ENCODE measurements at places on chromosomes 11 and 22.

GRCh38 chr22:39171623-39172264, 19.3 kb upstream of the CBX7 start:
- no peak for DNase-seq

DNA sequence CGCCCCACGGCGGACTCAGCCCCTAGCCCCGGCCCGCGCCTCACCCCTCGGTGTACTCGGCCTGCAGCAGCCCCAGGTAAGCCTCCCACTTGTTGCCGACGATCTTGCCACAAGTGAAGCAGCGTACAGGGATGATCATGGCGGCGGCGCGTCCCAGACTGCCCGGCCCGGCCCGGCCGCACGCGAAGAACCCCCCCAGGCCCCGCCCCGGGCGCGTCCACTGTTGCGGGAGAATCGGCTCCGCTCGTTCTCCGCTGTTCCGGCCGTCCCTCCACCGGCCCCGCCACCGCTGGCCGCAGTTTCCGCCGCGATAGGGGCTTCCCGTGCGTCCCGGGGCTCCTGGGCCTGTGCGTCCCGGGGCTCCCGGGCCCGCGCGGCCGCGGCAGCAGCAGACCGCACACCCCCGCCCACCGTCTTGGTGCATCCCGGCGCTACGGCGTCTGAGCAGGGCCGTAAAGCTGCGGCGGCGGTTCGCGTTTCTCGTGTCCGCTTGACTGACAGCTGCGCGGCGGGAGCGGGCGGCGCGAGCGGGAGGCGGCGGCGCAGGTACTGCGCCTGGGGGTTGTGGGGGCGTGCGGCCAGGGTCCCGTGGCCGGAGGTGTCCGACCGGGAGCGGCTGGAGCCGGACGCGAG, at the start of the genes POLR2L and TSPAN4:
POLR2L (minus strand) TSS at position 160 of the 633 bp plus-strand sequence; CDS start at position 139, 21 bp downstream.
TSPAN4 (plus strand) TSS at position 483 of the 633 bp plus-strand sequence. CDS start 7,453 bp downstream, outside the sequence.
- DNase-seq: peak; percentile 75

GRCh38 chr22:43042101-43042780, 27.3 kb upstream of the PACSIN2 start:
- DNase-seq: no peak

GRCh38 chr22:48185071-48186055, 1422.9 kb downstream of the TBC1D22A start:
- DNase-seq: no peak

DNA sequence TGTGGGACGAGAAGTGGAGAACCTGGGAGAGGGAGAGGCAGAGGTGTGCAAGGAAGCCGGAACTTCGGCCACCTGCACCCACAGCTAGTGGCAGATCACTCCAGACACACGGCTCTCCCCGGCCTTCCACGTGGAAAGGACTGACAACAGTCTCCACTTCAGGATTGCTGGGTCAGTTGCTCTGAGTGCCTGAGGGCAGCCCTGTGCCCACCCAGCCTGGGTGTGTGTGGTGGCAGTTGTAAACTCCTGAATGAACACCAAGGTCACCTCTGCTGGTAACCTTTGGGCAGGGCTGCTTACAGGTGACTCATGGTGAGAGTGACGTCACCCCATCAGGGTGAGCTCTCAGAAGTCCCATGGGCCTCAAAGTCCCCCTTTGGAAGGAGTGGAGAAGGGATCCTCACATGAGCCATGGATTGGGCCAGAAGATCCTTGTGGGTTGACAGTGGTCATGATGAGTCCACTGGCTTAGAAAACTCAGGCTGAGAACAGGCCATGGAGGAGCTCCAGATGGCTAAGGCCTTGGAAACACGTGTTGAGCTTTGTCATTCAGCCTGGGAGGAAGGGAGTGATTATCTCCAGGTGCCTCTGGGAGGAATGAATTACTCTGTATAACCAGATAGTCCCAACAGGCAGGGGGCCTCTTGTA, 71.3 kb downstream of the BCR start:
- DNase-seq: no peak

DNA sequence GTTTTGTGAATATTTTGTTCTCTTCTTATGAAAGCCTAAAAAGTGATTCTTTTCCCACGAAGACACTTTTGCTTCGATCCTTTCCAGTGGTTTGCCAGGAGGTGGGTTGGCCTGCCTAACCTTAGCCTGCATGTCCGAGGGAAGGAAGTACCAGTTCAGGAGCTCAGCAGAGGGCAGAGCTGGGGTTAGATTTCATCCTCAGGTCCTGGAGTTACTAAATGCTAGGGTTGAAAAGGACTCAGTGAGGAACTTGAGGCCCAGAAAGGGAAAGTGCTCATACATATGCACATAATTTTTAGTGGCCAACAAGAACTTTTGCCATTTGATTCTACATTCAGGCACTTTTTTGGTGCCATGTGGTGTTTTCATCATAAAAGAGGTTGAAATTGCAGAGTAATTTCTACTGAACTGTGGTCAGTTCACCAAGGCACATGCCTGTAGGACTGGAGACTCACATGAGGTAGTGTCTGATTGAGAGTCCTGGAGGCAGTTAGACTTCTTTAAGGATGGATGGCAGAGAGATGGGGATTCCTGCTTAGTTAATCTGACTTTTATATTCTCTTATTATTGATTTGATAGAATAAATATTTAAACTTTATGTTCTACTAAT, 36.7 kb downstream of the NCAM1 start:
- DNase-seq: no peak

- no peak for DNase-seq
Observed at GRCh38 chr22:27397954-27398342, 403.6 kb downstream of the MN1 start.

GRCh38 chr11:118275176-118275575, 11.1 kb upstream of the MPZL2 start:
- DNase-seq: no peak

GRCh38 chr11:122563761-122564160, 91.8 kb upstream of the UBASH3B start:
- no peak for DNase-seq

DNA sequence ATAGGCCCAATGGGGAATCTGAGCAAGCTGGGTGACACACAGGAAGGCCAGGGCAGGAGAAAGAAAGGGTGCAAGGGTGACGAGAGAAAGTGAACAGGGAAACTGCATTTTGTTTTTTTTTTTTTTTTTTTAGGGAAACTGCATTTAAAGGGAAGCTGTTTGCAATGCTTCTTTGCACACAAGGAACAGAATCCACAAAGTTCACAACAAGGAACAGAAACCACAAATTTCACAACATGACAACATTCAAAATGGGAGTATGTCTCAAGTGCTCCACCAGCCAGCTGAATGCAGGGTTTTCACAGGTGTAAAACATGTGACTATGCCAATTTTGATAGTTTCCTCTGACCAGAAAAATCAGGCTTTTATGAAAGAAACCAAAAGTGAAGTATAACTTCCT, 6.8 kb upstream of the PLAAT3 start:
- no peak for DNase-seq

- no peak for DNase-seq
Observed at GRCh38 chr11:18720091-18720807, 5.7 kb downstream of the IGSF22 start.

DNA sequence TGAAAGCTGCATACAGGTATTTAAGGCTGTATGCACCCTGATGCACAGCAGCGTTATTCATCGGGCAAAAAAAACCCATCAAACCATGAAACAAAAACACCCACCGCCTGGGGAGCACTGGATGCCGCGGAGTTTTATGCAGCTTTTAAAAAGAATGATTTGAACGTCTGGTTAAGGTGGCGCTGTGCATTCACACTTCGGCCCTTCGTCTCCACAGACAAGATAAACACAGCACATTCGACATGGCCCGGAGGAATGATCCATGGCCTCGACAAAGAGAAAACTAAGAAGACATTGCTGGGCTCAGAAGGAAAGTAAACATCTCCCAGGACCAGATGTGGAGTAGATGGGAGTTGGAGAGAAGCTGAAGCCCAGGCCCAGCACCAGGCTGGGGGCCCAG, 40.8 kb upstream of the GAL start:
- no peak for DNase-seq

GRCh38 chr22:27713461-27713860, 88.1 kb downstream of the MN1 start:
- no peak for DNase-seq

DNA sequence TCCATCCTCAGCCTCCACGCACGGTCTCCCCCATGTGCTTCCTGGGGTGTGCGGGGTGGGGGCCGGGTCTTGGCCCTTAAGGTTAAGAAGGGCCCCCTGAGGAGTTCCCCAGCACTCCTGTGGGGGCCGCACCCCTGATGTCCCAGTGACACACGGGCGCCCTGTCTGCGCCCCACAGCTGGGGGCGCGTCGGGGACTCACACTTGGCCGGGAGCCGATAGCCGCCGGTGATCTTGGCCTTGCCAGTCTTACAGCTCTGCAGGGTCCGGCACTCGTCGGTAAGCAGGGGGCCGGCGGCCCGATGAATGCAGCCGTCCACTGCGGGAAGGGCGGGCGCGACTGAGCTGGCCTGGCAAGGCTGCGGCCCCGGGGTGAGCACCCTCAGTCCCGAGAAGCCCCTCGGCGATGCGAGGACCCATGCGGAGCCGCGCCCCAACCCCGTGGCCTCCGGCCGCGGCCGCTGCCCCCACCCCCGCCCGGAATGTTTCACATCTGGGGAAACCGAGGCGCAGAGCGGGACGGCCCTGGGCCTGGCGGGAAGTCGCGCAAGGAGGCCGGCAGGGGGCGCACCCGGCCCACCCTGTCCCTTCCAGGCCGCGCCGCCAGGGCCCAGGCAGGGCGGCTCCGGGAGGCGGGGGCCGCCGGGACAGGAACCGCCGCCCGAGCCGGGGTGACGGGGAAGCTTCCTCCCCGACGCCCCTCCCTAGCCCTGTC, 13.9 kb downstream of the OTUB1 start:
- peak; percentile 78 for DNase-seq

GRCh38 chr11:111761036-111761435, 5.2 kb downstream of the PPP2R1B start:
- no peak for DNase-seq

- DNase-seq: no peak
Observed at GRCh38 chr11:62614275-62614674, 1.2 kb downstream of the ROM1 start.

- no peak for DNase-seq
Observed at GRCh38 chr11:210803-211180, 3.3 kb downstream of the RIC8A start.

- no peak for DNase-seq
Observed at GRCh38 chr11:2857276-2857675, 28.3 kb downstream of the CDKN1C start.

DNA sequence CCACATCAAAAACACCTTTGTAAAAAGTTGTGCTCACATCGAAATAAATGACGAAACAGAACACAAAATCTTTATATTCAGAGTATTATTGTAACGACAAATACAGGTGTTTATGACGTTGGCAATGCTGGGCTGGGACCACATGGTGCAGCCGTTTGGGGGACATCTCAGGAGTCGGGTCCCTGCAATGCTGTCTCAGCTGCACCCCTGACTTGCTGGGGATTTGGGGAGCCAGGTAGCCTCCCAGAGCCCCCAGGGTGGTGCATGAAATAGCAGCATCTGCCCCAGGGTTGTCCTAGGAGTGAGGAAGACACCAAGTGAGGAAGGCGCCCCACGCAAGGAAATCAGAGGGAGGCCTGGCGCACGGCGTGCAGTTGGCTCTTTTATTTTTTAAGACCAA, 1526.8 kb downstream of the BRD1 start:
- DNase-seq: no peak

DNA sequence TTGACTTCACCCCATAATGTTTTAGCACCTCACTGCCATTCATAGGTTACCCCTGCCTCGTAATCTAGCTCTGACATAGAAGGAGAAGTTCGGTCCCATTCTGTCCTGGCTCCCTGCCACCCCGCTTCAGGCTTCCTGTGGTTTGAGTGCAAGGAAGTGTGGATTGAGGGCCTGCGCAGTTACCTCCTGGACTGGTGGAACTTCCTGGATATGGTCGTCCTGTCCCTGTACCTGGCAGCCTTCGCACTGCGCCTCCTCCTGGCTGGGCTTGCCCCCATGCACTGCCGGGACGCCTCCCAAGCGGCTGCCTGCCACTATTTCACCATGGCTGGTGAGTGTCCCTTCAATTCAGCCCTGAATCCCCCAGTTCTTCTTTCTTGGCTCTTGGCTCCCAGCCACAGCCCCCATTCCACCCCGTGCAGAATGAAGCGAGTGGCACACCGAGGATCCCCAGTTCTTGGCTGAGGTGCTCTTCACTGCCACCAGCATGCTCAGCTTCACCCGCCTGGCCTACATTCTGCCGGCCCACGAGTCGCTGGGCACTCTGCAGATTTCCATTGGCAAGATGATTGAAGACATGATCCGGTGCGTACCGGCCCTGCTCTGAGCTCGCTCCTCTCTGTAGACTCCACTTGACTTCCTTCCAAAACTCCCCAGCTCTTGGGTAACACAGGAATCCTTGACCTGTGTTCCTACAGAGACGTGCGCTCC, 15.4 kb downstream of the ART5 start:
- no peak for DNase-seq

DNA sequence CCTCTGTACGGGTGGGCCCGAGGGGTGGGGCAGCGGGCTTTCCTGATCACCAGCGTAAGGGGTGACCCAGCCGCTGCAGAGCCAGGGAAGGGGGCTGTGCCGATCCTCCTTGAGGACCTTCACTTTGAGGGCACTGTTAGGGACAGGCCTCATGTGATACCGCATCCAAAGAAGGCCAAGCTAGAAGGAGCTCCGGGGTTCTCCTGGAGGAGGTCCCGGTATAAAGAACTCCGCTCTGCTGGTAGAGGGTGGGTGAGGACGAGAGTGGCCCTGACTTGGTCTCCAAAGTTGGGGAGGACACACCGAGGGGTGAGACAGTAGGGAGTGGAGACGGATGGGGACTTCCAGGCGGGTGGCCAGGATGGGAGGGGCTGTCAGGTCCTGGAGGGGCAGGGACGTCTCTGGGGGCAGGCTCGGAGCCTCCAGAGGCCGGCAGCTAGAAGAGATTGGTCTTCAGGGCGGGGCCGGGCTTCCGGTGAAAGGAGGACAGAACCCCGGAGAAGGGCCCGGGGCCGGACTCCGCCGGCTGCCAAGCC, 4.6 kb downstream of the PHOX2A start:
- DNase-seq: no peak

- DNase-seq: no peak
Observed at GRCh38 chr11:117900720-117901440, 24.4 kb upstream of the FXYD6 start.

DNA sequence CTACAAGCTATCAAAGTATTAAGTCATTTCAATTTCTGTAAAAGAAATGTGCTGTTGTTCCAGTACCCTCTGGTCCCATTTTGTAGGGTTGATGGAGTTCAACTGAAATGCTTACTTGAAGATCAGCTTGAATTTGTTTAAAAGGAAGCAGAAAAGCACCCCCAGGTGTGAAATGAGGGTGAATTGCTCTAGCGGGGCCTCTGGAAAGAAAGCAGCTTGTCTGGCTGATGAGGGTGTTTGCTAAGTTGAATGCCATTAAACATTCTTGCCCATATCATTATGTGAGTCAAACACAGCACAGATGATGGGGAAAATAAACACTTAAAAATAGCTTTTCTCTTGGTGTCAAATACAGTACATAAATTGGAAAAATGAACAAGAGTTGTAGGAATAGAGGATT, 280.3 kb downstream of the RAB38 start:
- DNase-seq: no peak

Data from T-helper 17 cell (primary cell).